NCI-H345 (cell line): ENCODE measurements at places on chromosomes 11 and 22.

DNA sequence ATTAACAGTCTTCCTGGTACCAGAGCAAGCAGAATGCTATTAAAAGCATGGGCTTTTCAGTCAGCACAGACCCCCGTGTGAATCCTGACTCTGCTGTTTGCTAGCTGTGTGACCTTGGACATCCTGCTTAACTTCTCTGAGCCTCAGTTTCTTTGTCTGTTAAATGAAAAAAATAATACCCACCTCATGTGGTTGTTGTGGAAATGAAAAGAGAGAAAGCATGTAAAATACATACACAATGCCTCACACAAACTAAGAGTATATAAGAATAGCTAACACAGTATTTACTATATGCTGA, 39.5 kb downstream of the AHNAK start:
- no peak for DNase-seq

- DNase-seq, result no peak
Observed at GRCh38 chr11:86800960-86801272, 574 bp downstream of the PRSS23 start.

- DNase-seq, result peak; percentile 17
Observed at GRCh38 chr11:33835143-33835878, 56.6 kb downstream of the LMO2 start.

DNA sequence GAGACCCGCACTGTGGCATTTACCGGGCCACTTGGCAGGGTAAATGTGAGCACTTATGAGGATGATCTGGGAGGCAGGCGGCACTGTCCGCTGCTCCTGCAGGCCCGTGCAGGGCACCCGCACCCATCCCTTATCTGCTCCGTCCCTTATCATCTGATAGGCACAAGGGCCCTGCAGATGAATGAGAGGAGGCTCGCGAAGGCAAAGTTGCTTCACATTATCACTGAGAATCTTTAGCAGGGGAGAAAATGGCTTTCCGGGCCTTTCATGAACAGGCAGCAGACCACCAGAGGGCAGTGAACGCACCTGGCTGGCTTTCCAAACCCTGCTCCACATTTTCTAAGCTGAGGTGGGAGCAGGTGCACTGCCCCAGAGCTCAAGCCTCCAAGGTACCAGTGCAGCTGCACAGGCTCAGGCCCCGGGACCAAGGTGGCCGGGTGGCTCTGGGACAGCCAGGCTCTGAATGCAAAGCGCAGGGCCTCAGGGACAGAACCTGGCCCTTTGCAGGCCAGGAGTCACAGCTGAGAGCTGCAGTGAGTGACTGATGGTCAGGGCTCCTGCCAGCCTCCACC, 165.6 kb downstream of the SHANK2 start:
- peak; percentile 70 for DNase-seq

GRCh38 chr22:23565915-23566704, 14.0 kb downstream of the IGLL1 start:
- DNase-seq, result peak; percentile 31

DNA sequence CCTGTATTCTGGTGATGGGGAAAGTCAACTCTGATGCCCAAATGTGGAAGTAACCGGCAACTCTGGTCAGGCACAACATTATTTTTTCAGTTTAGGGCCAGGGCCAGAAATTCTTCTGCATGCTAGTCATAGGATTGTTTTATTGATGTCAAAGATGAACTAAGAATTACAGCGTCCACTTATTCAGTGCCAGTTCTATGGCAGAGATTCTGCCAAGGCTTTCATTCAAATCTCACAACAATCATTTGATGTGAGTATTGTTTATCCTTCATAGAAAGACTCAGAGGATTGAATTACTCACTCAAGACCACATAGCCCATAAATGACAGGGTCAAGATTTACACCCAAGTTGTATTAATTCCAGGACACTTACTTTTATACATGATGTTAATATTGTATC, 87.7 kb downstream of the TMPRSS5 start:
- no peak for DNase-seq

- DNase-seq, result no peak
Observed at GRCh38 chr11:20962581-20962980, 293.2 kb downstream of the NELL1 start.

DNA sequence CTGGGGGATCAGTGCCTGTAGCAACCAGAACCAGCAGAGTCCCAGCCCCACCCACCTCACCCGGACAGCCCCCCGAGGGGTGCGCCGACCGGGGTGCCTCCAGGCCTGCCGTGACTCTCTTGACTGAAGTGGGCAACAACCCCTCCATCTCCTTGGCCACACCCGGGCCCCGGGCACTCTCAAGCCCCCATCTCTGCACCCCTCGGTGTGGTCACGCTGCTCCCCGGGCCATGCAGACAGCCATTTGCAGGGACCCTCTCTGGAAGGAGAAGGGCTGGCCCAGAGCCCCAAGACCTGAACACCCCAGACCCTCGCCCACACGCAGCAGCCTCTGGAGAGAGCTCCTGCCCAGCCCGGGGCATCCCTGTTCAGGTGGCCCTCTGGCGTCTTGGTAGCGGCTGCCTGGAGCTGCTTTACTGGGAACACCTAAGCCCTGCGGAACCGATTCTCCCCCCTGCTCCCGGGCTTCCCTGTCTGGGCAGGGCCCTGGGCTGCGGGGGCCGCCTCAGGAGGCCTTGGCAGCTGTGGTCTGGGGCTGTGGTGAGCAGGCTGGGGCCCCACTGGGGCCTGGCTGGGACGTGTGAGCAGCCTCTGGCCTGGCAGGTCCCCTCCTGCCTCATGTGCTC, 84.9 kb downstream of the WNT7B start:
- DNase-seq, result no peak

DNA sequence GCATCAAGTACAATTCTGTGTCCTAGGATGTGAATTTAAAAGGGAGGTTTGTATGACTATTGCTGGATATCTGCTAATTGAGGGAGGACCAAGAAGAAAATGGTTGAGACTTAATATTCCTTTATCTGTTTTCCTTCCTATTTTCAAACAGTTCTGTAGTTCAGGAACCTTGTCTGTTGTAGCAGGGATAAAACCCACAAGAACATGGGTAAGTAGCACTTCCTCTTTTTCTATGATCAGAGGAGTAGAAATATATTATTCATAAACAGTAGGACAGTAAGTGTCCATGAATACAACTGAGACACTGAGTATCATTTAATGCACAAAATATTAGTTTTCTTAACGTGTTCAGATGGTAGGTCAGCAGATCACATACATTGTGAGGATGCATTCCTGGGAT, 7.6 kb downstream of the MS4A3 start:
- no peak for DNase-seq

DNA sequence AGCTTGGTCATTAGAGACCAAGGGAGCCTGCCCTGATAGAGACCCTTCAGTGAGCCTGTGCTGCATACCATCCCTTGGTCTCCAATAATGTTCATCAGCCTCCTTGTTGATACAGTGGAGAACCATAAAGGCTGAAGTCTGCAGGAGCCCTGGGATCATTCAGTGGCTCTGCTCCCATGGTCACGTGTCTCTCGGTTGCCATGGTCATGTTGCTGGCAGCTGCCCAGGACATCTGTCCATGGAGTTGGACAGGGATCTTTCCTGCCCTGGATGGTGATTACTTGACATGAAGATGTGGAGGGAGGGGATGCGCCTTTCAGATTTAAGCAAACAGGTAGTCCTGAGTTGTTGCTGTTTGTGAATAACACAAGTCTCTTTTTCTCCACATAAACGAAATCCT, 38.2 kb downstream of the CYB5R2 start:
- DNase-seq, result no peak

DNA sequence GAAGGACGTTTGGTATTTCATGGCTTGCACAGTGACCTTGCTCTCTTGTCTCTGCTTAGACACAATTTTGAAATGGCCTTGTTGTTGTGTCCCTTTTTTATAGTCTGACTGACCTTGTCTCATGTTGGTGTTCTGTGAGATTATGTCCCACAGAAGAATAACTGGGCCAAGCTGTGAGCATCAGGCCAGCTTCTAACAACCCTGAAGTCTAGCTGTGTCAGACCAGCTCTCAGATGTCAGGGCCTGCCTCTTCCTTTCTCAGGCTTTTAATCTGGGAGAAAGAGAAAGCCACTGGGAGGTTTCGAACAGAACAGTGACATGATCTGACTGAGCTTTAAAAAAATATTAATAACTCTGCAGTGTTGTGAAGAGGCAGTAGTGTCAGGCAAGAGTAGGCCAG, 2.0 kb upstream of the UEVLD start:
- no peak for DNase-seq

DNA sequence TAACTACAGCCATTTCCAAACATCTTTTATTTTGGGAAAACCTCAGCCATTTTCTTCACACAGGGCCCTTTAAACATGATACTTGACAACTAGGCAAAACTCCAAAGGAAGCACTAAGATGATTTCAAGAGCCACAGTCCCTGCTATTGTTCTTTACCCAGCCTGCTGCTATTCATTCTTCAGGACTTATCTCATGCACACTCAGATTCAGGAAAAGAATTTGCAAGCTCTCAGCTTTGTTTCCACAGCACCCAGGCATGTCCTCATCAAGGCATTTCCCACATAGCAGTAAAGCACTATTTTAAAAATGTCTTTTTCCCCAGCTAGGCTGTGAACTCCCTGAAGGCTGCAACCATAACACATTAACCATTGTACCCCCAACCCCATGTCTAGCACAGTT, 609.3 kb upstream of the CCDC90B start:
- DNase-seq, result no peak

DNA sequence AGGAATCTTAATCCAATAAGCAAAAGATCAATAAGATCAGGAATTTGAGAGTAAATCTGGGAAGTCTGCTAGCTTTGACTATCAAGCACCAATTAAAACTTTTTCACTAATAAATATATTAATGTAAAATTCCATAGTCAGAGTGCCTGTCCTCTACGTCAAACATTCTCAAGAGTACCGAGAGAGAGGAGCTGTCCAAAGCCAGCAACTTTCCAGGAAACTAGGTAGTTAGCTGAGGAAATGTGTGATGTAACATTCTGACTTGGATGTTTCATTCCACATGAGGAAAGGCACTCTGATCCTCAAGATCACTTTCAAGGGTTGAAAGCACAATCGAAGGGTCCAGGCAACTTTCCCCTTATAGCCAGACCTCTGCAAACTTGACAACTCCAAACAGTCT, 113.2 kb downstream of the STK33 start:
- DNase-seq, result no peak

GRCh38 chr22:46370584-46371291, 35.2 kb downstream of the TRMU start:
- no peak for DNase-seq

GRCh38 chr22:37427711-37428635, 694 bp upstream of the ELFN2 start:
- no peak for DNase-seq

GRCh38 chr22:46280999-46281623, 13.3 kb downstream of the TTC38 start:
- no peak for DNase-seq

DNA sequence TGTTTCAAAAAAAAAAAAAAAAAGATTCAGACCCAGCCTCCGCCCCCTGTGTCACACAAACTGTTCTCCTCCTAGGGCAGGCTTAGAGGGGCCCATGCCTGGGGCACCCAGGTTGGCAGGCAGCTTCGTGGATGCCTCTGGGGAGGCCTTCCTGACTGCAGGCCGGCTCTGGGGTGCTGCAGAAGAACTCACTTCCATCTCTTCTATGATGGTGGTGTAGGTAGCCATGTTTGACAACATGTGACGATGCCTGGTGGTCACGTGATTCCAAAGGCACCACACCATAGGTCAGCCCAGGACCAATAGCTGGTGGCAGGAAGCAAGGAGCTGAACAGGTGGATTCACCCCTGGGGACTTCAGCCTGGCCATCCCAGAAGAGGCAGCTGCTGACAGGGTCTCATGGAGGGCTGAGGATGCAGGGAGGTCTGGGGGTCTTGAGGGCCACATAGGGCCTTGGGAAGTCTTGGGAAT, 24.1 kb upstream of the CELSR1 start:
- DNase-seq, result peak; percentile 21

- DNase-seq, result no peak
Observed at GRCh38 chr11:84044706-84045105, 758.5 kb upstream of the CCDC90B start.

DNA sequence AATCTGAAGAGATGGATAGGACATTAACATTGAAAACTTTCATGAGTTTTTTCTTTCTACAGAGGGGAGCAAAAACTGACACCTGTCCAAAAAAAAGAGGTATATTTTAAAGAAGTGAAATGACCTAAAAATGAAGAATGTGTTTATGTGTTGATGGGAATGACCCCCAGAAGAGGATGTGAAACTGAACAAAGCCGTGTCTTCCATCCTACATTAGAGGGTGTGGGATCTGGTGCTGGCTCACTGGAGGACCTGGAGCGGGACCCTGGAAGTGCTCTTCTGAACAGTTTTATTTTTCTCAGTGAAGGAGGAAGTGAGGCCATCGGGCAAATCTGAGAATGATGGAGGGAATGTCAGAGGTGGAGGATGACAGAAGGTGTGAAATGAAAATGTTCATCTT, 470.1 kb downstream of the NTM start:
- DNase-seq, result no peak

- DNase-seq, result no peak
Observed at GRCh38 chr11:34067383-34068065, 16.0 kb downstream of the CAPRIN1 start.

- DNase-seq, result no peak
Observed at GRCh38 chr11:1650034-1650917, 20.7 kb downstream of the KRTAP5-5 start.

DNA sequence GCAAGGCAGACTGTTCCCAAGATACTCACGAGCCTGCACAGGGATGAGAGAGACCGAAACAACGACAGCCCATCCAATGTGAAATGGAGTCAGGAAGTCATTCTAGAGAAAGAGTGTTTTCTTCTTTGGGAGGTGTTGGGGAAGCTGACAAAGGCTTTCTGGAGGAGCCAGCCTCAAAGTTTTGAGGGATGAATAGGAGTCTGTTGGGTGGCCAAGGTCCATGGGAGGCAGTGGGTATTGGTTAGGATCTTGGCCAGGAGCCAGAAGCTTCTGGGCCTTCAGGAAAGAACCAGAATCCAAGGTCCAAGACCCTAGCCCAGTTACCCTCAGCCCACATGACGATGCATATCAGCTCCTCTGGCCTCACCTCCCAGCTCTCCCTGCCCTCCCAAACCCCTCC, 59.9 kb upstream of the SHISAL1 start:
- DNase-seq, result no peak

GRCh38 chr11:11770921-11771486, 70.8 kb upstream of the USP47 start:
- no peak for DNase-seq

DNA sequence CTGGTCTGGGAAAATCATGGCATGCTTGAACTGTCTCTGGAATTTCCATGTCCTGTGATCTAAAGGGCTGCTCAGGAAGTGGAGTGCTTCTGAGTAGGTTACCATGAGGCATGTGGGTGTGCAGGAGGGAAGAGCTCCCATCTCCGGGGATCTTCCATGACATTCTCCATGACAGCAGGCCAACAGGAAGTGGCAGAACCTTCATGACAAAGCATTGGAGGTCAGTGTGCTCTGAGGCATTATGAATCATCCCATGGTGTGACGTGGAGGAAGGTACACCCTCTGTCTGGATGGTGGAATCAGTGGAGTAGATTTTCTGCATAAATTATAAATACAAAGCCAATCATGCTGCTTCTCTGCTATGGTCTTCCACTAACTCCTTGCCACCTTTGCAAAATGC, 139.6 kb upstream of the E2F8 start:
- no peak for DNase-seq

DNA sequence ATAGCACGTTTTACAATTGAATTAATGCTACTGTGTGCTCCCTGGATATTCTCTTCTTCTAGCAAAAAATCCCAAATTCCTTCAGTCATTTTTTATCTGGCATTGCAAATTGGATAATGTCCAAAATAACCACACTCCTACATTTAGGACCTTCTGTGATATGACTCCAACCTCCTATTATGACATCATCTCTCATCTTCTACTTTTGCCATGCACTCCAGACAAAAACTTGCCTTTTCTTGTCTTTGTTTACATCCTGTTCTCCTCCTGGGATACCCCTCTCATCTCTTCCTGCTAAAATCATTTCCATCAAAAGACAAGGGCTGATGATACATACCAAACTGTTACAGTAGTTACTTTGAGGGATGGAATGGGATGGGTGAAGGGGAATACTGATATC, 20.6 kb upstream of the TMEM218 start:
- DNase-seq, result no peak
